ENCODE measurements at places on chromosomes 7 and 10.

GRCh38 chr7:115864082-115864481, 166.5 kb downstream of the TFEC start:
- DNase-seq, result no peak

DNA sequence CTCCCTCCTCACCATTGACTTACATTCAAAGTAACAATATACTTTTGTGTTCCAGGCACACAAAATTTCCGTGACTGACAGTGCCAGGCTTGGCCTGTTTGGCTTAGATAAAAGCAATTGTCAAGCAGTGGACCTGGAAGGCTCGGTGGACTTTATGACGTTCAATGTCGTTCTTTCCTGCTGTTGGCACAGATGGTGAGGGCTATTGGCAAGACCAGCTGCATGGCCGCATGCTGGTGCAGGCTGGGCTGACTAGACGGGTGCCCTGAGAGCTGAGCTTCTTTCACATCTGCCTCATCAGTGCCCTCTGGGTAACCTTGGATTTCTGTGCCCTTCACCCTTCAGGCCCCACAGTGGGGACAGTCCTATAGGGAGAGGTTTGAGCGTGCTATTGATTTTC, 45.2 kb downstream of the WIPF3 start:
- no peak for DNase-seq

DNA sequence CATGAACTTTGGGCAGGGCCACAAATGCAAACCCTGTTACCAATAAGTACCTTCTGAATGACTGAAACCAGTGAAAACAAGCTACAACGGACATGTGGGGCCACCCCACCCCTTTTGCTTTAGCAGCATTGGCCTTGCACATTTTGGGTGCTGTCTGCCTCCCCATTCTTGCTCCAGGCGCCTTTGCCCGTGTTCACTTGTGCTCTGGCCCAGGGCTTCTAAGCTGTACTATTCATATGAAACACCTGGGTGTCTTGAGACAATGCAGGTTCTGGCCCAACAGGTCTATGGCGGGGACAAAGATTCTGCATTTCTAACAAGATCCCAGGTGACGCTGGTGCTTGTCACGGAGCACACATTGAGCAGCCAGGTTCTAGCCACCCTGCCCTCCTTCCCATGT, 96.5 kb upstream of the SDK1 start:
- DNase-seq, result no peak

DNA sequence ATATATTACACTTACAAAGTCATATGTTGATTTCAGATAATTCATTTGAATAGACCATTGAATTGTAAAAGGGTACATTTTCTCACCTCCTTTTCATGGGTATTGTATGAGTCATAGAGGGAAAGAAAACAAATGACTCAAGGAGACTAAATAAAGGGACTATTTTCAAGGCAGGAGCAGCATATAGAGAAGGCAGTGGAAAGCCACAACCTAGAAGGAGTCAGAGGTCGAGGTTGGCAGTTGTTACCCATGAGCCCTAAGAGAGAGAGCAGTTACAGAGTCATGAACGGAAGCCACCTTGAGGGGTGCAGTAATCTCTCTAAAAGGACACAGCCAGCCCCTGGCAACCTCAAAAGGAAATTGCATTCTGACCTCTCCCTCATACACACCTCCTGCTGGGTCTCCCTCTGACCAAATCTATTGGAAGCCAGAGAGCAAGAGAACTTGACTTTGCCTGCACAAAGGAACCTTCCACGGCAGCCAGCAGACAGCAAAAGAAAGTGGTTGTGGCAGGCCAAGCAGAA, 137.9 kb downstream of the GRM8 start:
- no peak for DNase-seq

All from activated CD4-positive, alpha-beta T cell treated with anti-CD3 and anti-CD28 coated beads for 1 hour (primary cell).